SK-N-DZ (cell line): ENCODE measurements at places on chromosomes 2 and 18.

- no peak for DNase-seq
These were observed 612.5 kb downstream of the IRS1 start for GRCh38 chr2:226187156-226187555.

DNA sequence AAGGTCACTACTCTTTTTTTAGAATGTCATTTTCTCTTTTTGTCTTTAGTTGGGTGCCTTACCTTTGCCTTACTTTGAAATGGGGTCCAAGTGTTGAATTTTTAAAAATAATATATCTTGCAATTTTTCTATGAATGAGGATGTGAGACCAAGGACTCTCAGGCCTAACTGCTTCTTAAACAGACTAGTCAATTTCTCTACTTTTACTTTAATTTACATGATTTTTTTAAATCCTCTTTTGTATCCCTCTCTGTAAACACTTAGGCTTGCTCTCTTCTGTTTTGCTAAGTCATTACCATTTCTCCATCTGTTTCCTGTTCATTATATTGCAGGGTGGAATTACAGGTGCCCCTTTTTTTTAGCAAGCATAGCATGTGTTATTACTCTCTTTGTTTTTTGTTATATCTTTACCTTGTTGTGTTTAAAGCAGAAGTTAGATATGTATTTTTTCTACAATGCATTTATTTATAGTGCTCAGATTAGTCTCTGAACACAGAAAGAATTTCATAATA lies 261.8 kb downstream of the SPAG16 start:
- DNase-seq = no peak

- no peak for DNase-seq
These were observed 12.8 kb upstream of the DNPEP start for GRCh38 chr2:219400562-219400961.

GRCh38 chr2:168448980-168449379 lies 7.1 kb upstream of the CERS6 start:
- DNase-seq = no peak

DNA sequence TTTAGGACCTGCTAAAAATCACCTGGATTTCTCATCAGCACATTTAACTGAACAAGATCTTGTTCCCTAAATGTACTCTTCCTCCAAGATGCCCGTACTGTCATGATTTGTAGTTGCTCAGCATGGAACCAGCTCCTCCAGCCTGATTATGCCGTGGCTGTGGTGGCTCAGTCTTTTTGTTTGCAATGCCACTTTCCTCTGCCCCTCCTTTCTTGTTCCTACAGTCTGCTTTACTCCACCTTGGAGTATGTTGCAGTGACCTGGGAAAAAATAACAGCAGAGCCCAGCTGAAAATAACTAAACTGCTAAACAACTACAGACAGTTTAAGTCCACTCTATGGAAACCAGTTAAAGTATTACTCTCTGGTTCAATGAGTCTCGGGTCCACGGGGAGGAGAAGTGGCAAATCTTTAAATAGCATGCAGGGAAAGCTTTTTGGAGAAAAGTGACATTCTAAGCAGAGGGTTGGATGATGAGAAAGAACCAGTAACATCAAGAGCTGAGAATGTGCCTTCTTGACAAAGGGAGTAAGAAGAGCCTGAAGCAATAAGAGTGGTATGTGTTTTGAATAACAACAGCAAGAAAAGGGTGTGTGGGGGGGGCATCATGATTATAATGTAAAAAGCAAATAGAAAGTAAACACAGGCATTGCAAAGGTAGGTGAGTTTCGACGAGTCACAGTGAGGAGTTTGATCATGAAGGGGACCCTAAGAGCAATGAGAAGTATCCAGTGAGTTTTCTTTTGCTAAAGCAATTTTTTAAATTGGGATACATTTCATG lies 225.7 kb downstream of the TMX3 start:
- no peak for DNase-seq

GRCh38 chr2:32009516-32010256 lies 1.1 kb downstream of the MEMO1 start:
- no peak for DNase-seq

DNA sequence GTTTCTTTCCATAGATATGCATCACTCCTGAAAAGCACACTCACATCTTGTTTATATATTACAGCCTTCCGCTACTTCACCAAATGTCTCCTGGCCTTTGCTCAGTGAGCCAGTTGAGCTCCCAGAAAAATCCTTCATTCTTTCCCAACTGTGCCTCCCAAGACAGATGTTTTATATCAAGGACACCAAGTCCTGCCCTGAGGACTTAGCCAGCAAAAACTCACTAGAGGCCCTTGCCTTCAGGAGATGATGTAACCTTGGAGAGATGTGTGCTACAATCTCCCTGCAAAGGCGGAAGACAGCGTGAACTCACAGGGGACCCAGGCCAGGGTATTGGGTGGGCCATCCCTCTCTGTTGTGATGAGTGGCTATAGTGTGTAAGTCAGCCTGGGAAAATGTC lies 86.1 kb upstream of the CTAGE1 start:
- DNase-seq = no peak

GRCh38 chr2:237430861-237431260 lies 16.9 kb upstream of the COL6A3 start:
- no peak for DNase-seq

DNA sequence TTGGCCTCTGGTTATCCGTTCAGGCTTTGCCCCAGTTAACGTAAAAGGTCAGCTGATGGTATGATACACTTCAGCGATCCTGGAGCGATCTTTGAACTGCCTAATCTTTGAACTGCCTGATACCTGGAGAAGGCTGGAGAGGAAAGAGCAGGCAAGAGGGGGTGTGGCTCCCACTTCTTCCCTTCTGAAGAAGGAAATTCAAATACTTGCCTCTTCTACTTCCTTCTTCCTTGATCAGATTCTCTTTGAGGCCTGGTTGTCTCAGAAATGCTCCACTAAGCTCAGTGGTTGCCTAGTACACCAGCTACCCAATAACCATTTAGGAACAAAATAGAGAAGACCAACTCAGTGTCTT lies 619 bp downstream of the GALM start:
- DNase-seq = no peak

DNA sequence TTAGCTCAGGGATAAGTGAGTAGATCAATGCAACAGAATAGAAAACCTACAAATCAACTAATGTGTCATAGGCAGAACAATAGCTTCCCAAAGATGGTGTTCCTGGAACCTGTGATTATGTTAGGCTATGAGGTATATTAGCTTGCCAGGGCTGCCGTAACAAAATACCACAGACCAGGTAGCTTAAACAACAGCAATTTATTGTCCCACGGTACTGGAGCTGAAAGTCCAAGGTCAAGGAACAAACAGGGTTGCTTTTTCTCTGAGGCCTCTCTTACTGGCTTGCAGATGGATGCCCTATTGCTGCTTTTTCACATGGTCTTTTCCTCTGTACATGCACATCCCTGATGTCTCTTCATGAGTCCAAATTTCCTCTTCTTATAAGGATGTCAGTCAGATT lies 354.9 kb downstream of the TNS1 start:
- DNase-seq = no peak

DNA sequence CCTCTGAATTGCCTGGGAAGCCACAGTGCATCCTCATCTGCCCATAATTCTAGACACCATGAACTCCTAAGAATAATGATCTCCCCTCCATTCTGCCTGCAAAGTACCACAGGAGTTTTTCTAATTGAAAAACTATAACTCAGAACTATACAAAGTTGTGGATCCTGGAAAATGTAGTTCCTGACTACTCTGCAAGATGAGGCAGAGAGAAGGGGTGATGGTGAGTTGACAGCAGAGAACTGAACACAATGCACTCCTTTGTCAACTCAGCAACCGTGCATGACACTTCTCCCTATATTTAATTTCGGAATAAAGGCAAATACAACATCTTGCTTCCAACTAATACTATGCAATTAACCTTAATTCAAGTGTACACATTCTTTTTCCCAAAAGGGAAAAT lies 471.1 kb upstream of the FAM98A start:
- no peak for DNase-seq
